ENCODE measurements at places on chromosomes 7 and 10. TPM values are rescaled to one million over a fixed set of nuclear protein-coding genes. Genes with fewer than 3 reads are reported as not detected.

DNA sequence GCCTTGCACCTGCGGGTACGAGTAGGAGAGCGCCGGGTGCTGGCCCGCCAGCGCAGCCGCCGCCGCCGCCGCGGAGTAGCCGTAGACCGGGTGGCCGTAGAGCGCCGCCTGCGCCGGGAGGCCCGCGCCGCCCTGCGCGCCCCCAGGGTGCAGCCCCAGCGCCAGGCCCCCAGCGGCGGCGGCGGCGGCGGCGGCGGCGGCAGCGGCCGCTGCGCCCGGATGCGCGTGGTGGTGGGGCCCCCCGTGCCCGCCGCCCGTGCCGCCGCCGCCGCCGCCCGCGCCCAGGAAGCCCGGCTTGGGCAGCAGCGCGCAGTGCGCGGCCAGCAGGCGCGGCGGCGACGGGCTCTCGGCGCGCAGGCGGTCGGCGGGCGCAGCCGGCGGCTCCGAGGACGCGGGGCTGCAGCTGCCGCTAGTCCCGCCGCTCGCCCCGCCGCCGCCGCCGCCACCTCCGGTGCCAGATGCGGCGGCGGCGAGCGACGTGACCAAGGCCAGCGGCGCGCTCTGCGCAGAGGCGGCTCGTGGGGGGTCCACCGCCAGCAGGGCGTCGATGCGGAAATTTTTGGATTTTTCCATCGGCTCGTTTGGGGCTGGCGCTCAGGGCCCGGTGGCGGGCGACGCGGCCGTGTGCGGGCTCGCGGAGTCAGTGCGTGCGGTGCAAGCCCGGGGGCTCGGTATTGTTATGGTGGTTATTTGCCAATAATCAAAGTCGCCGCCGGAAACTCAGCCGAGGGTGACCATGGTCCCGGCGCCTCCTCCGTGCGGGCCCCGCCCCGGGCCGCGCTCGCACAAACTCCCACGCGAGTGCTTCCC lies 480 bp downstream of the MNX1 start:
- no peak for DNase-seq

Gene PBLD
- total RNA-seq, result 4.5 TPM

- no peak for DNase-seq
Observed at GRCh38 chr10:62057359-62057758, 155.9 kb downstream of the ARID5B start.

DNA sequence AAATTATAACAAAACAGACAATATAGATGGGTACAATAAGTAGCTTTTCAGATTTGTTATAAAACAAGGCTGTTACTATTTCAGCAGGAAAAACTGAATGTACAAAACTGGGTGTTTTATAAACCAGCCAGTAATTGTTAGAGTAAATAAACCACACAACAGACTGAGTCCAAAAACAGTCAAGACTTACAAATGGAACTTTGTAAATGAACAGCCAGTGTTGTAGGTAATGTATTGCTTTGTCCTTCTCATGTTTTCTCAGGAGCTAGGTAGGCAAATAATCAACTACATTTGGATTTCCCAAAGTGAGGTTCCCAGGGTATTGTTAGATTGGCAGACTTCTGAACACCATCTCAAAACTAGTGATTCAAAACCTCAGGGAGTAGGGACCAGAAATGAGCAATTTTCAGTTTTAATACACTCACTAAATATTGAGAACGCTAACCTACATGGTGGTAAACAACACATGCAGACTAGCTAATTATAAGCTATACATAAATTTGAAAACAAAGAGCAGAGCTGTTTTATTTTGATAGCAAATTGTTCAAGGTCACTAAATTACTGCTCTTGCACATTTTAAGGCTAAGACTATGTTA lies 36.2 kb downstream of the HERPUD2 start:
- DNase-seq, result no peak

DNA sequence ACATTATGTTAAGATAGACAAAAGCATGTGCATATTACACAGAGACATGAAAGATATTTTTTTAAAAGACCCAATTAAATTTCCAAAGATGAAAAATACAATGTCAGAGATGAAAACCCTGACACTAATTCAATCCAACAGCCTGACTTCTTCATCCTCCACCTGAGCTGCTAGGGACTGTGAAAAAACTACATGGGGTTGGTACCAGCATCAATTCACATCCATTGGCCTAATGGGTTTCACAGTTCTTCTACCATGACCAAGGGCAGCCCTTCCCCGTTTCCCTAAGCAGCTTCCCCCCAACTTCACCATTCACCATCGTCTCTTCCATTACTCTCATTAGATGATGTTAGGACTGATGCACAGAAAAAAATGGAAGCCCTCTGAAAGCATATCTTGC lies 37.4 kb upstream of the CDCA7L start:
- no peak for DNase-seq

DNA sequence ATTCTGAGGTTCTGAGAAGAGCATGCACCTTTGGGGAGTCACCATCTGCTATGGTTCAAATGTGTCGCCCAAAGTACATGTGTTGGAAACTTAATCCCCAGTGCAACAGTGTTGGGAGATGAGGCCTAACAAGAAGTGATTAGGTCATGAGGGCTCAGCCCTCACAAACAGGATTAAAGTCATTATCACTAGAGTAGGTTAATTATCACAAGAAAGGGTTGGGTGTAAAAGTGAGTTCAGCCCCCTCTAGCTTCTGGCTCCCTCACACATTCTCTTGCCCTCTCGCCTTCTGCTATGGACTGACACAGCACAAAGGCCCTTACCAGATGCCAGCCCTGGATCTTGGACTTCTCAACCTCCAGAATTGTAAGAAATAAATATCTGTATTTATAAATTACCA lies 100.3 kb upstream of the C10orf90 start:
- DNase-seq, result no peak

DNA sequence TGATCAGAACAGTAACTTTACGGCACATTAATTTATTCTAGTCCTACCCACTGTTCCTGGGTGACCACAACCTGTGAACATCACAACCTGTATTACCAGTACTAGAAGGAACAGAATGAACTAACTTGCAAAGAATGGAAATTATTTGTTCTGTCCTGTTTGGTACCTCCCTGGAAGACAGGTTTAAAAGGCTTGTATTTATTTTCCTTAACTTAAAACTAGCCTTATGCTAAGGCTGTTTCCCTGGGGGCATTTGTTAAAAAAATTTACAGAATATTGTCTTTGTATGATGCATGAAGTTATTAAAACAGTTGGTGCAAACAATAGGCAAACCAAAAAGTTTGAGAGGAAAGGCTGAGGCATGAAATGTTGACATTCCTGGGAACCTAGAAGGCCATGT lies 132.7 kb downstream of the DNAJC1 start:
- DNase-seq, result no peak

Gene TCAF1
- total RNA-seq, result 37.4 TPM

- no peak for DNase-seq
Observed at GRCh38 chr7:94394437-94395140, at the start of gene COL1A2. Gene COL1A2 (plus strand): TSS chr7:94394895. CDS start chr7:94395032, 137 bp downstream.

Gene GNAT3
- not detected for total RNA-seq

DNA sequence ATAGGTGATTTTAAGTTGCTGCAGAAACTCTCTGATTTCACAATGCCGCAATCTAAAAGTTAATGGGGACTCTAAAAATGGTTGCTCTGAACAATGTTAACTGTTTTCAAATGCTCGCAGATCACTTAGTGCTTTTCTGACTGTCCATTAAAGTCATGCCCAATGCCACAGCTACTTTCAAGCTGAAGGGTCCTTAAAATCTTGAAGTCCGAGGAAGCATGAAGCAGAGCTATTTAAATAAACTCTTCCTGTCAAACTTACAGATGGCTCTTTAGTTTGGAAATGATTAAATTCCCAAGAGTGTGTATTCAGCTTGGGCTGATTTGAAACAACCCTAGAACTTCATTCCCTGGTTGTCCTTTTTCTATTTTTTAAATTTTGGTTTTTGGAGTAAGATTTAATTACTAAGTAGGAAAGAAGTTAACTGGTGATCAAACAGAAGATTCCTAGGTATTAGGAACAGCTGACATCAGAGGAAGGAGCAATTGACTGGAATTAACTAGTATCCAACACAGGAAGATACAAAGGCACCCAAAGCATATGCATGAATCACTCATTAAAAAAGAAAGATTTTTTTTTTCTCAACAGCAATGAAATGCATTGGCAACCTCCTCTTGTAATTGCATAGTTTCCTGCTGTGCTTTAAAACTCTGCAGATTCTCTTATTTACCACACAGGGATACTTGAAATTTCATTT lies 105.1 kb downstream of the NRP1 start:
- no peak for DNase-seq

DNA sequence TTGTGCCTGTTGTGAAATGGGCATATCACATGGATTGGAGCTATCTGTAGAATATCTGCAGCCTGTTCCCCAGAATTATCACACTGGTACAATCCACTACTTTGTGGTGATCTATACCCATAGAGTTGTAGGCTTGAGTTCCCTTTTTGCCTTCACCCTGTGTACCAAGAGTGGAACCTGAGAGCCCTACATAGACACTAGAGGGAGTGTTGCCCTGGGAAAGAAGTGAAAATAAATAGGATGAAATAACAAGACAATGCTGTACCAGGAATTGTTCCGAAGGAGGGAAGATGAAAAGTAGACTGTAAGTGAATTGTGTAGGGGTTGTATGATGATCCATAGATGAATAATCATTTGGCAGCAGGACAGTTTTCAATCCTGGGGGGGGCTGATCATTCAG lies 9.0 kb downstream of the SORCS3 start:
- no peak for DNase-seq

Gene CRCP
- 34.2 TPM for total RNA-seq

Gene TAS2R4
- 0.07 TPM for total RNA-seq

Gene RAMP3
- total RNA-seq, result not detected

Data from kidney epithelial cell (primary cell).